ENCODE measurements at places on chromosomes 2 and 18.

GRCh38 chr2:61707984-61708852, 145.6 kb downstream of the FAM161A start:
- H3K36me3 ChIP-seq: no peaks in the 10 kb centered on the region
- peak overlapping the region; percentile 29 for H3K27ac ChIP-seq
- H3K4me3 ChIP-seq: no peak overlapping the region

- H3K4me3 ChIP-seq: no peak overlapping the region
- DNase-seq: no peak
- H3K27ac ChIP-seq: no peak overlapping the region
- peaks cover 41% of the 10 kb centered on the region for H3K4me1 ChIP-seq
Measured at GRCh38 chr2:217941339-217941738, 61.5 kb downstream of the TNS1 start.

DNA sequence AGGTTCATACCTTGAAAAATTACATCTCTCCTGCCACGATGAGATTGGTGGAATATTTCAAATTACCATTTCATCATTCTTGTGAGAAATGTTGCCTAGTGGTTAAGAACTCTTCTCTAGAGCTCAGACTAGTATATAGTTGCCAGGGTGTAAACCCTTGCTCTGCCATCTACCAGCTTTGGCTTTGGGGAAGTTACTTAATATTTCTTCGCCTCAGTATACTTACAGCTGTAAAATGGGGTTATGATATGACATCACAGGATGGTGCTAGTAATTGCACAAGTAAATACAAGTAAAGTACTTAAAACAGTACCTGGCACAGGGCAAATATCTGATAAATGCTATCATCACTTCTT, 1.5 kb downstream of the SPOPL start:
- DNase-seq: no peak
- no peaks in the 10 kb centered on the region for H3K27me3 ChIP-seq
- H3K27ac ChIP-seq: peak overlapping the region; percentile 98
- no peaks in the 10 kb centered on the region for H3K36me3 ChIP-seq
- peaks cover 46% of the 10 kb centered on the region for H3K4me1 ChIP-seq

GRCh38 chr2:120738117-120738516, 2.4 kb downstream of the GLI2 start:
- H3K27me3 ChIP-seq: peaks cover 77% of the 10 kb centered on the region
- no peaks in the 10 kb centered on the region for H3K36me3 ChIP-seq

DNA sequence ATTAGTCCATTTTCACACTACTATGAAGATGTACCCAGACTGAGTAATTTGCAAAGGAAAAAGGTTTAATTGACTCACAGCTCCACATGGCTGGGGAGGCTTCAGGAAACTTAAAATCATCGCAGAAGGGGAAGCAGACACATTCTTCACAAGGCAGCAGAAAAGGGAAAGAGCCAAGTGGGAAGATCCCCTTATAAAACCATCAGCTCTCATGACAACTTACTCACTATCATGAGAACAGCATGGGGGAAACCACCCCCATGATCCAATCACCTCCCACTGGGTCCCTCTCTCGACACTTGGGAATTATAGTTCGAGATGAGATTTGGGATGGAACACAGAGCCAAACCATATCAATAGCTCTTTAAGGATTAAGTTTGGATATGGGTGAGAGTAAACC, 246.1 kb upstream of the CYRIA start:
- no peak for DNase-seq
- H3K27me3 ChIP-seq: no peaks in the 10 kb centered on the region
- no peak overlapping the region for H3K27ac ChIP-seq
- peaks cover 7% of the 10 kb centered on the region for H3K4me1 ChIP-seq
- H3K36me3 ChIP-seq: no peaks in the 10 kb centered on the region
- H3K4me3 ChIP-seq: no peak overlapping the region

DNA sequence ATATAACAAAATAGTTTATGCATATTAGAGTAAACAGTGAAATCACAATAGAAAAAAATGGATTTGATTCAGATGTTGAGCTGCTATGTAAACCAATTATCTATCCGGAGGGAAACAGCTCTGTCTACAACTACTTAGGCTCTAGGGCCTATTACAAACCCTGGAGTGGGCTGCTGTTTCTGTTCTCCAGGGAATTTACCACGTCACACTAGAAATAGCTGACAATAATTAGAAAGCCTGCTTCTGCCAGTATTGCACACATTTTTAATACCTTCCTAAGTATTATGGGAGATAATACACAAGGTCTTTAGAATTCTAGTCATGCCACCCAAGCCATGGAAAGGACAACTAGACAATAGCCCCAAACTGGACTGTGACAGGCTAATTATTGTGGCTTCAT, 411.1 kb downstream of the FIGN start:
- DNase-seq: no peak
- no peaks in the 10 kb centered on the region for H3K27me3 ChIP-seq
- no peak overlapping the region for H3K27ac ChIP-seq
- H3K4me3 ChIP-seq: no peak overlapping the region

GRCh38 chr2:101442042-101442666, 32.8 kb downstream of the RFX8 start:
- H3K4me3 ChIP-seq: no peak overlapping the region
- no peaks in the 10 kb centered on the region for H3K36me3 ChIP-seq
- H3K27me3 ChIP-seq: peaks cover 2% of the 10 kb centered on the region
- no peak overlapping the region for H3K27ac ChIP-seq

DNA sequence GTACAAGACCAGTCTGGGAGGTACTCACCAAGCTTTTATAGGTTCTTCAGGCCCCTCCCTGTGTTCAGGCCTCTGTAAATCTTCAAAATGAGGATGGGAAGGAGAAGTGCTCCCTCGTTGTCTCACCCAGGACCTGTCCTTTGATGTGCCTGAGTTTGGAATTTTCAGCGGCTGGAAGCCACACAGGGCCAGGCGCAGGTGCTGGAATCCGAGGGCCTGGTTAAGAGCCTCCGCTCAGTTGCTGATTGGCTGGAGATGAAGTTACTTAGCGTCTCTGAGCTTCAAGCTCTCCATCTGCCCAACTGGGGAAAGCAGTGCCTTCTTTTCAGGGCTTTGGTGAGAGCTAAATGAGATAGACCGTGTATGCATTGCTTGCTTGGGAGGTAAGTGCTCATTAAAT, 30.0 kb downstream of the HJURP start:
- no peak overlapping the region for H3K27ac ChIP-seq
- peaks cover 1% of the 10 kb centered on the region for H3K36me3 ChIP-seq
- no peaks in the 10 kb centered on the region for H3K4me1 ChIP-seq
- H3K4me3 ChIP-seq: no peak overlapping the region
- H3K27me3 ChIP-seq: peaks cover 2% of the 10 kb centered on the region

- no peak for DNase-seq
- no peak overlapping the region for H3K27ac ChIP-seq
Measured at GRCh38 chr2:99648906-99649789, 159.3 kb upstream of the REV1 start.

DNA sequence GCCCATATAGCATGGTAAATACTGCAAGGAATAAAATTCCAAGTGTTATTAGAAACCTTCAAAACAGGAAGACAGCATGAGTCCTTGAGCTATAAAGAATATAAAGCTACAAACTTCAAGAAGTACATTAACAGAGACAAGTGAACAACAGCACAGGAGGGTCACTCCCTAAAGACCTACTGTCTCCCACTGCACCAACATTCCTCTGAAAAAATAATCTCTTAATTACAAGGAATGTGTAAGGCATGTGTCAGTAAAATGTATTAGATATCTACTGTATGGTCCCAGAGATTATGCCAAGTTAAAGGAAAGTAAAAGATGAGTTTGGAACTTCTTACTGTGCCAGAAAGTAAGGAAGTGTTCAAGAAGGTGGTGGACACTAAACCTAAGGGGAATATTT, 29.9 kb downstream of the SUMO1 start:
- H3K36me3 ChIP-seq: peaks cover 17% of the 10 kb centered on the region

- H3K4me1 ChIP-seq: peaks cover 1% of the 10 kb centered on the region
- H3K27ac ChIP-seq: no peak overlapping the region
- H3K27me3 ChIP-seq: no peaks in the 10 kb centered on the region
- no peak overlapping the region for H3K4me3 ChIP-seq
- H3K36me3 ChIP-seq: peaks cover 2% of the 10 kb centered on the region
Measured at GRCh38 chr18:31432316-31432715, 15.2 kb upstream of the DSG3 start.

GRCh38 chr2:43924463-43924862, 71.3 kb downstream of the LRPPRC start:
- no peaks in the 10 kb centered on the region for H3K27me3 ChIP-seq
- peaks cover 9% of the 10 kb centered on the region for H3K36me3 ChIP-seq
- DNase-seq: no peak
- H3K4me1 ChIP-seq: no peaks in the 10 kb centered on the region
- no peak overlapping the region for H3K4me3 ChIP-seq
- H3K27ac ChIP-seq: no peak overlapping the region

DNA sequence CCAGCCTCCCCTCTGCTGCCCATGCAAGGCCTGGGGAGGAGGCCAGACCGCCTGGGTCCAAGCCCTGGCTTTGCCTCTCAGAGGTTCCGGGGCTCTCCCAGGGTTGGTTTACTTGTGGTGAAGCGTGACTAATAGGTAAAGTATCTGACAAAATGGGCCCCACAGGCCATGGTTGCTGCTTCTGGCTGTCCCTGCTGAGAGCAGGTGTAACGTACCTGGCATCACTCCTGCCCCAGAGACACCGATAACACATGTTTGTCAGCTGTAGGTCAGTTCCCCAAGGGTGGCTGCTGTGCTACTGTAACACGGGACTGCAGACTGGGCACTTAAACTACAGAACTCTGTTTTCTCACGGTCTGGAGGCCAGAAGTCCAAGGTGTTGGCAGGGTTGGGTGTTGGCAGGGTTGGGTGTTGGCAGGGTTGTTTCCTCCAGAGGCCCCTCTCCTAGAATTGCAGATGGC, 34.1 kb downstream of the ODC1 start:
- no peaks in the 10 kb centered on the region for H3K27me3 ChIP-seq
- H3K4me3 ChIP-seq: no peak overlapping the region
- peaks cover 9% of the 10 kb centered on the region for H3K4me1 ChIP-seq
- H3K36me3 ChIP-seq: peaks cover 5% of the 10 kb centered on the region
- no peak for DNase-seq
- no peak overlapping the region for H3K27ac ChIP-seq

GRCh38 chr2:42843131-42843530, 50.7 kb upstream of the HAAO start:
- no peak for DNase-seq
- H3K27ac ChIP-seq: no peak overlapping the region
- H3K4me3 ChIP-seq: no peak overlapping the region
- no peaks in the 10 kb centered on the region for H3K36me3 ChIP-seq
- peaks cover 16% of the 10 kb centered on the region for H3K4me1 ChIP-seq

- H3K4me1 ChIP-seq: no peaks in the 10 kb centered on the region
- no peak for DNase-seq
- no peaks in the 10 kb centered on the region for H3K27me3 ChIP-seq
- no peak overlapping the region for H3K4me3 ChIP-seq
Measured at GRCh38 chr2:226362980-226363379, 436.6 kb downstream of the IRS1 start.

DNA sequence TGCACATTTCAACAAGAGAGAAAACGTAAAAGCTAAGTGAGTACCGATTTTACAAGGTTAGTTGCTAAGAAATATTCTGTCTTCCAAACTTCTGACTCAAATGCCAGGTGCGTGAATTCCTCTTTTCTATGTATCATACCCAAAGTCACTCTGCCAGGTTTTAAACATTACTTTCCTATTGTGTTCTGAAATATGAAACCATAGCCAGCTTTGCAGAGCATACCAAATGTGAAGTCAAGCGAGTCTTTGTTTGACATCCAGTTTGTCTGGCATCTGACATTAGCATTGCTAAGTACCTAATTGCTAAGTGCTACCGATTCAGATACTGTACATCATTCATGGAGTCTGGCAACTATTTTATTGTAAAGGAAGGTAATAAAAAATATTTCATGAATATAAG, 321.9 kb upstream of the GALNT5 start:
- H3K36me3 ChIP-seq: no peaks in the 10 kb centered on the region
- H3K27me3 ChIP-seq: no peaks in the 10 kb centered on the region
- DNase-seq: no peak
- no peaks in the 10 kb centered on the region for H3K4me1 ChIP-seq
- H3K4me3 ChIP-seq: no peak overlapping the region

DNA sequence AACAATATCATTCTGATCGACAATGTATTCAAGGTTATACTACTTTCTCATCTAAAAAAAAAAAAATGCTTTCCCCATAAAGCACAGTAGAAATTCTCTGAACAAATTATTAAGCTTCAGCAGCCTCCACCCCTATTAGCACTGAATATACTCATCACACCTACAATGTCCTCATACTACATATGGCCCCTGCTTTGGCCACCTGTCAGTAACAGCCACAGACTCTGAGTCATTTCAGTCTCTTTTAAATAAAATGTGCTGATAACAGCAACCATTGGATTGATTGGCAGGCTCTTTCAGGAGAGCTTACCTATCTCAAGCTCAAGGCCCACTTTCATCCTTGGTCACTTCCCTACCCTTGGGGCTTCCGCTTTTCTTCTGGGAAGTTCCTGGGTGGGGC, 236.7 kb downstream of the TMX3 start:
- H3K4me1 ChIP-seq: peaks cover 3% of the 10 kb centered on the region
- no peaks in the 10 kb centered on the region for H3K36me3 ChIP-seq
- H3K4me3 ChIP-seq: no peak overlapping the region
- H3K27me3 ChIP-seq: no peaks in the 10 kb centered on the region
- DNase-seq: no peak

GRCh38 chr2:68993660-68994059, 19.2 kb downstream of the GKN1 start:
- H3K4me3 ChIP-seq: no peak overlapping the region
- H3K27me3 ChIP-seq: peaks cover 17% of the 10 kb centered on the region
- no peaks in the 10 kb centered on the region for H3K36me3 ChIP-seq
- DNase-seq: no peak
- H3K27ac ChIP-seq: no peak overlapping the region
- H3K4me1 ChIP-seq: no peaks in the 10 kb centered on the region

DNA sequence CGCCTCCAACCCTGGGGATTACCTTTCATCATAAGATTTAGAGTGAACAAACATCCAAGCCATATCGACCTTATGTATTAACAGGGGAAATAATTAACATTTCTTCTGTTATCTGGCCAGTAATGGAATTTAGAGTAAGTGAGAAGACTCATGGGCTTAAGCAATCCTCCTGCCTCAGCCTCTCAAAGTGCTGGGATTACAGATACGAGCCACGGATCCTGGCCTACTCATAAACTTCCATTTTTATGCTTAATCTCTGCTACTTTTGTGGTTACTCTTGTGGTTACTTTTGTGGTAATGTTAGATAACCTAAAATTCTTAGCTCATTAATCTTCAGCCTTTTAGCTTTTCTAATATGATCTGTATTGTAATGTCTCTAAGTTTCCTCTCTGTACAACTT, 159.3 kb upstream of the SLC8A1 start:
- no peaks in the 10 kb centered on the region for H3K27me3 ChIP-seq
- no peak overlapping the region for H3K4me3 ChIP-seq
- DNase-seq: no peak
- H3K4me1 ChIP-seq: no peaks in the 10 kb centered on the region
- no peaks in the 10 kb centered on the region for H3K36me3 ChIP-seq

DNA sequence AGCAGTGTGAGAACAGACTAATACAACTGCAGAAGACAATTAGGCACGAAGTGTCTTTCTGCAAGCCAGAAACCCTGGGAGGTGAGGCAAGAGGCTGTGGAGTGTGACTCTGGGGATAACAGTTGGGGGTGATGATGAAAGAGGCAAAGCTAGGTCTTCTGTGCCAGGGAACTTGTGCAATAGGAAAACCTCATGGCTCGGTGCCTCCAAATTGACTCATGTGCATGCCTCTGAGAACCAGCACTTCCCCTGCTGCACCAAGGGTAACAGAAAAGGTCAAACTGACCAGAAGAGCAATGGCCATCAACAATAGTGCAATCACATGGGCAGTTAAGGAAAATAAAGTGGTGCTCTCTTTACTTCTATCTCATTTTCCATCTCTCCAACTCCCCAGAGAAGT, 136.4 kb downstream of the SCG2 start:
- no peaks in the 10 kb centered on the region for H3K36me3 ChIP-seq
- no peaks in the 10 kb centered on the region for H3K27me3 ChIP-seq
- no peak for DNase-seq

GRCh38 chr2:109275120-109276012, 146.4 kb downstream of the SH3RF3 start:
- no peaks in the 10 kb centered on the region for H3K27me3 ChIP-seq
- peaks cover 1% of the 10 kb centered on the region for H3K4me1 ChIP-seq
- H3K27ac ChIP-seq: peak overlapping the region; percentile 51
- DNase-seq: no peak
- no peak overlapping the region for H3K4me3 ChIP-seq
